ENCODE measurements at places on chromosomes 13 and 19. TPM values are rescaled to one million over a fixed set of nuclear protein-coding genes. Genes with fewer than 3 reads are reported as not detected.
A peak's percentile ranks its signal among the peaks of the same experiment; 100 is the strongest.

DNA sequence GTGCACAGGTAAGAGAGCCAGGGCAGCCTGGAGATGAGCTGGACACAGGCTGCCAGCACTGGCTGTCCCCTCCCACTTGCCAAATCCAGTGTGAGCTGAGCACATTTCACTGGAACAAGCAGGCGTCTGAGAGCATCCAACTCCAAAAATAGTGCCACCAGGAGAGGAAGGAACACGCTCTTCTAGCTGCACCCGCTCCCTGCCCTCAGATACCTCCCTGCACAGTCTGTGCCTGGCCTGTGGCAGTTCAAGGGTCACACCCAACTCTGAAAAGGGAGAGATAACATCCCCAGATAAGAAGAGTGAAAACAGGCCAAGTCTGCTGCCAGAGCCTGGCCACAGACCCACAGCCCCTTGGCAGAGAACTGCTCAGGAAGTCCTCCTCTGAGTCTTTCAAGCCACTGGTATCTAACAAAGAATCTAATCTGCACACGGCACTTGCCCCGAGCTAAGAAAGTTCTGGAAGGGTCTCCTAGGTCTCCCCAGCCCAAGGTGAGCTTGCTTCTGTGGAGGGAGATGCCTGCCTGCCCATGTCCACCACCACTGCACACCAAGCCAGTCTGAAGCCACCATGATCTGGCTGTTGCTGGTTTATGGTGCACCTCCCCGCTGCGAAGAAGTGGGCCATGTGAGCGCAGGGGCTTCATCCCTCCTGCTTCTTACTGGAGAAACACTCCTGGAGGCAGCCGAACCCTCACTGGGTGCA lies 14.7 kb downstream of the ELL start:
- no peaks in the 10 kb centered on the region for H3K36me3 ChIP-seq
- no peak overlapping the region for H3K4me3 ChIP-seq
- DNase-seq: no peak
- no peaks in the 10 kb centered on the region for H3K27me3 ChIP-seq

DNA sequence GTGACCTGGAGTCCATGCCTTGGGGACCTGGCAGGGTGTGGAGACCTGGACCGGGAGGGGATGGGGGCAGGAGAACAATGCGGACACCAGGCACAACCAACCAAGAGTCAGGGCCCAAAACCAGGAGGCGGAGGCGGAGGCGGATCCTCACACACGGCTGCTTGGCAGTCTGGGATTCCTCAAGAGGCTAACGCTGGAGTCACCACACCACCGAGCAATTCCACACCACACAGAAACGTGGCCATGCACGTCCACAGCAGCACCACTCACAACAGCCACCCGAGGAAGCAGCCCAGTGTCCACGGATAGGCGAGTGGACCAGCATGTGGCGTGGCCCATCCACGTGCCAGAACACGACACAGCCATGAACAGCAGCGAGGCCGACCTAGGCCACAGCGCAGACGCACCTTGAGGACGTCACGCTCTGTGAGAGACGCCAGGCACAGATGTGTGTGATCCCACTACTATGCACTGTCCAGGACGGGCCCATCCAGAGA lies 17.7 kb downstream of the SBNO2 start:
- no peak overlapping the region for H3K4me3 ChIP-seq
- no peaks in the 10 kb centered on the region for H3K36me3 ChIP-seq
- peak overlapping the region; percentile 97 for H3K27ac ChIP-seq
- H3K4me1 ChIP-seq: peaks cover 33% of the 10 kb centered on the region

DNA sequence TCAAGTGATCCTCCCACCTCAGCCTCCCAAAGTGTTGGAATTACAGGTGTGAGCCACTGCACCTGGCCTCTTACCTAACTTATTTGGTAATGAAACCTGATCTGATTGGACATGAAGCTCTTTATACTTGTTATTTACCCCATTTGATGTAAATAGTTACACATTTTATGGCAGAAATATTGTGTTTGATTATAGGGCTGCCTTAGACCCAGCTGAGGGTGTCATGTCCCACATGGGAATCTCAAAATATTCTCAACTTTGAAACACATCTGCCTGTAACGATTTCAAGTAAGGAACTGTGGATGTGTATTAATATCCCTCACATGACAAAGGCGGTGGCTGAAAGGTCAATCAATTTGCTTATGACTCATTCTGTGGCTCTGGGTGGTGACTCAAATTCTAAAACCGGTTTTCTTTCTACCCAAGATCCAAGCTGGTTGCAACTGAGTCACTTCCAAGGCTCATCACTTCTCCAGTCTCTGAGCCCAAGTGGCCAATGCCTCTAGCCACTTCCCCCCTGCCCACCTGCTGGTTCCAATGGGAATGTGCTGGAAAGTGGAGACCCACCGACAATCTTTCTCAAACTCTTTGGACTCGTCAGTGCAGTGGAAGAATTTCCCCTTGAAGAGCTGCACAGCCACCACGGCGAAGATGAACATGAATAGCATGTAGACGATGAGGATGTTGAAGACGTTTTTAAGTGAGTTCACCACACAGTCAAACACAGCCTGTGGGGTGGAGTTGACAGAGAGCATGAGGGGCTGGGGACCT lies 110.9 kb downstream of the IER2 start:
- no peak overlapping the region for H3K4me3 ChIP-seq
- no peaks in the 10 kb centered on the region for H3K27me3 ChIP-seq
- DNase-seq: peak; percentile 97
- H3K4me1 ChIP-seq: peaks cover 18% of the 10 kb centered on the region

GRCh38 chr19:27691991-27692390 lies 1521.0 kb downstream of the UQCRFS1 start:
- DNase-seq: no peak
- H3K27me3 ChIP-seq: no peaks in the 10 kb centered on the region
- no peak overlapping the region for H3K27ac ChIP-seq

GRCh38 chr19:8371011-8371804 lies 7.3 kb downstream of the ANGPTL4 start:
- H3K4me1 ChIP-seq: peaks cover 14% of the 10 kb centered on the region
- no peak for DNase-seq
- no peaks in the 10 kb centered on the region for H3K36me3 ChIP-seq
- no peak overlapping the region for H3K27ac ChIP-seq
- H3K27me3 ChIP-seq: no peaks in the 10 kb centered on the region

DNA sequence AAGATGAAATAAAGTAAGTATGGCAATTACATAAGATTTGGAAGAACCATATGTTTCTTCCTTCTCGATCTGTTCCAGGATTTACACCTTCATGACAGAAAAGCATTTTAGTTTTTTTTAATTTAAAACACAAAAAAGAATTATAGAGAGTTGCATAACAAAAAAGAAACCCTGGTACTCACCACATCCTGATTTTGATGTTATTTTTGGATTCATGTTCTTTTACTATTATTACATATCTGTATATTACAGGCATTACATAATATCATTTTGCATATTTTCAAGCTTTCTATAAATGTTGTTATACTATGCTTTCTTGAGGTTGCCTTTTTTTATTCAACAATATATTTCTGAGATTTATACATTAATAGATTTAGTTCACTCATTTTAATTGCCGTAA lies 6.7 kb upstream of the KATNAL1 start:
- H3K4me1 ChIP-seq: peaks cover 13% of the 10 kb centered on the region
- no peaks in the 10 kb centered on the region for H3K36me3 ChIP-seq
- H3K4me3 ChIP-seq: no peak overlapping the region

GRCh38 chr19:48716562-48717291 lies 2.8 kb downstream of the MAMSTR start:
- peak overlapping the region; percentile 38 for H3K27ac ChIP-seq
- no peaks in the 10 kb centered on the region for H3K36me3 ChIP-seq
- H3K4me1 ChIP-seq: peaks cover 24% of the 10 kb centered on the region
- no peaks in the 10 kb centered on the region for H3K27me3 ChIP-seq
- DNase-seq: peak; percentile 75

DNA sequence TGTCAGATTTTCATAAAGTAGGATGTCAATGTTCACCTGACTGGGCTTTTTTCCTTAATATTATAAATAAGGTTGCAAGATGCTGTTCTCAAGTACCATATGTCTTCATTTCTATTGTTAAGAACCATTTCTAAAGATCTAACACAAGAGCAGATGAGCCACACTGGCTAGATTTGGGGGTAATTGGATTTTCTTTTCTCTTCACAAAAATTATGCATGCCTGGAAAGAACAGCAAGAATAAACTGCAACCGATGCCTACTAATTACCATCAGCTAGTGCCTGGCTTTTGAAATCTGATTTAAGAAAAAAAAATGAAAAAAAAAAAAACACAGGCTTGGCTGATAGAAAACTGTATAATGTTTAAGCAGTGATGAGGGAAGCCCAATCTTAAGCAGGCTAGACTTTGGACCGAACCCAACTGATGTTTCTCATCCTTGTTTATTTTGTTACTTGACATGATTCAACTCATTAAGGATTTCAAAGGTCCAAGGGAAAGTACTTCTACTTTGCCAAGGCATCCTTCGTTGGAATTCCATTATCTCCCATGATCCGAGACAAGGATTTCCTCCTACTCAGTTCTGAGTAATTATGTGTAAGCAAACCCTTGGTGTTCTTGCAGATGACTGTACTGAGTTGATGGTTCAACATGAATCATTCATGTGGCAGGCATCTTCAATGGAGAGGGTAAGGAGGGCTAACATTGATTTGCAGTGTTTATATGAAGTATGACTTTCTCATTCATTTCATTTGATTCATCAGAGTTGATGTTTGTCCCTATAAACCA lies 300.5 kb downstream of the SPRY2 start:
- no peaks in the 10 kb centered on the region for H3K27me3 ChIP-seq
- H3K4me3 ChIP-seq: peak overlapping the region; percentile 44
- DNase-seq: peak; percentile 97
- peak overlapping the region; percentile 61 for H3K27ac ChIP-seq

GRCh38 chr13:89066868-89067466 lies 1395.8 kb downstream of the SLITRK5 start:
- H3K27me3 ChIP-seq: no peaks in the 10 kb centered on the region
- H3K4me3 ChIP-seq: no peak overlapping the region
- peak; percentile 46 for DNase-seq
- H3K36me3 ChIP-seq: no peaks in the 10 kb centered on the region

DNA sequence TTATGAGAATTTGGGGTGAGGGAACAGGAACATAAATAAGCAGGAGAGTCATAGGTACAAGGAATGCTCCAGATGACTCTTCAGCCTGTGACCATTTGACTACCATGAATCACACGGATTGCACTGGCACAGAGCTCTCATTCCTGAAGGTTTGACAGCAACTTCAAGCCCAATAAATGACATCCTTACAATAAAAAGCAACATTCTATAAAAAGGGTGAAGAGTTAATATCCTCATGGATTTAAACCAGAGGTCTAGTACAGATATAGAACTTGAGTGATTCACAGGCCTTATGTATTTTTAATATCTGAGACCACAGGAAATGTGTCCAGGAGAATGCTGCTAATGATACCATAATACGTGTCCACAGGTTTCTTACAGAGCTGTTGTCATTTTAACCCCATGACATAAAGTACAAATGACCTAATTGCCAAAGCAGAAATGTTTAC lies 158.1 kb downstream of the IRS2 start:
- no peak overlapping the region for H3K4me3 ChIP-seq
- peak; percentile 78 for DNase-seq
- no peaks in the 10 kb centered on the region for H3K36me3 ChIP-seq
- peaks cover 12% of the 10 kb centered on the region for H3K4me1 ChIP-seq

DNA sequence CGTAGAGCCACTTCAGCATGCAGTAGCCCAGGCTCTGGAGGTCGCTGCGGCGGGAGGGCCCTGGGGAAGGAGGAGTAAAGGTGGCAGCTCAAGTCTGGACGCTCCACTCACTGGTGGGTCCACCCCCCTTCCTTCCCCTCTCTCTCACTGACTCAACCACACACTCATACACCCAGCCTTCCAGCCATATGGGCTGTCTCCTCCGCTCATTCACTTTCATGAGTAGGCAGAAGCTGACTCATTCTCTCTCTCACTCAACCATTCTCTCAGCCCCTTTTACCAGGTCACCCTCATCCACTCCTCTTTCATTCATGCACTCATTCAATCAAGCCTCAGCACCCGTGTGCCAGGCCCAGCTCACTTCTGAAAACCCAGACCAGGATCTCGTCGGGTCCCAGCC lies 27.5 kb upstream of the SIGLEC11 start:
- no peaks in the 10 kb centered on the region for H3K27me3 ChIP-seq
- DNase-seq: peak; percentile 80
- H3K4me3 ChIP-seq: no peak overlapping the region
- H3K36me3 ChIP-seq: peaks cover 20% of the 10 kb centered on the region

DNA sequence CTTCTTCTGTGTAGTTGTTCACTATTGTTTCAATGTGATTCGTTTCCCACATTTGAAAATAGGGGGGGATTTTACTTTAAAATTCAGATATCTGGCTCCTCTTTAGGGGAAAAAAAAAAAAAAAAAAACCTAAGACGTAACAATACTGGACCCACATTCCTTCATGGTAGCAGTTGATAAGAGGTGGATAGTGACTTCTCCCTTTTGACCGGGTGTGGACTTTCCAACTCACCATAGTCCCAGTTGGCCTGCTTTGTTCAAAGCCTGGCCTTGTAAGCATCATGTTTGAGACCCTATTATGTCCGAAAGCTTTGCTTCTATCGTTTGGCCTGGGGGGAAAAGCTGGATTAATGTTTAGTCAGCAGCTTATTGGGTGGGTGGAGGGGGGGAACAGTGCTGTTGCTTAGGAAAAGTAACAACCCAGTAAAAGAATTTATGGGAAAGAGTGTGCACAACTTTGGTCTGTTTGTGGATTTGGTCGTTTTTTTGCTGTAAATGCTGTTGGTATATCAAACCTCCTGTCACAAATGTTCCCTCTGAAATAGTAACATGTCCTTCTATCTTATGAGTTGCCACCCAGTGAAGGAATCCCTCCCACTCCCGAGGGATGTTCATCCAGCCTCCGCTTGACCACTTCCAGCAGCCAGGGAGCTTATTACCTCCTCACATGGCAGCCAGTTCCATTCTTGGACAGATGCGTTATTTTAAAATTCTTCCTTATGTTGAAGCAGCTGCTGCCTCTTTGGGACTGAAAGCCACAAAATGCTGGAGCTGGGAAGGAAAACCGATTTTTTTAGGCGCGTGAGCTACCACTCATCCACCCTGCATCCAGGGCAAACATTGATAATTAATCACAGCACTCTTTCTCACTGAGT lies 10.4 kb downstream of the SAMD4B start:
- H3K27ac ChIP-seq: peak overlapping the region; percentile 75
- H3K36me3 ChIP-seq: peaks cover 40% of the 10 kb centered on the region
- peaks cover 30% of the 10 kb centered on the region for H3K4me1 ChIP-seq
- DNase-seq: peak; percentile 63
- peak overlapping the region; percentile 30 for H3K4me3 ChIP-seq

DNA sequence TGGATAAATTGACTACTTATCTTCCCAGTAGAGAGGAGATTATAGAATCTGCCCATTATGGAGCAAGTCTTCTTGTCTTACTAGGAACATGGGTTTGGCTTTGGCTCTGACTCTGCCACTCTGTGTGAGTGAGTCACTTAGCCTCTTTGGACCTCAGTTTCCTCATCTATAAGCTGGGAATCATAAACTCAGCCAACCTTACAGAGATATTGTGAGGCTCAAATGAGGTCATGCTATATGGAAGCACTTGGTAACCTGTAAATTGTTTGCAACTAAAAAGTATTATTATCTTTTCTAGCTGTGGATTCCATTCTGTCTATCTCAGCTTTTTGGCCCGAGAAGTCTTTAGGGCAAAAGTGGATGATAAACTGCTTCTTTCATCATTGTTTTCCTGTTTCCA lies 186.8 kb upstream of the TSC22D1 start:
- no peaks in the 10 kb centered on the region for H3K36me3 ChIP-seq
- H3K27ac ChIP-seq: no peak overlapping the region
- H3K4me1 ChIP-seq: peaks cover 17% of the 10 kb centered on the region
- no peak for DNase-seq
- no peaks in the 10 kb centered on the region for H3K27me3 ChIP-seq

The LSM14A gene
- total RNA-seq: 46.4 TPM

The PRR22 gene
- not detected for total RNA-seq

The LILRA6 gene
- not detected for total RNA-seq

The IL11 gene
- total RNA-seq: 12.8 TPM

The C1QTNF9 gene
- not detected for total RNA-seq

The ADGRE3 gene
- not detected for total RNA-seq

The VSTM1 gene
- total RNA-seq: not detected

The RNF225 gene
- not detected for total RNA-seq

The TNNI3 gene
- total RNA-seq: not detected

The ZNF665 gene
- 3.9 TPM for total RNA-seq

The U2AF2 gene
- total RNA-seq: 128 TPM

The ZNF112 gene
- total RNA-seq: 5.7 TPM
